ENCODE measurements at places on chromosomes 3 and 15. TPM values are rescaled to one million over a fixed set of nuclear protein-coding genes. Genes with fewer than 3 reads are reported as not detected.
A peak's percentile ranks its signal among the peaks of the same experiment; 100 is the strongest.

- DNase-seq = peak; percentile 37
Measured at GRCh38 chr3:13277860-13278531, 142.1 kb downstream of the NUP210 start.

GRCh38 chr3:135216659-135217058 is 421.6 kb downstream of the EPHB1 start:
- no peak for DNase-seq

GRCh38 chr3:88632226-88632625 is 475.2 kb upstream of the EPHA3 start:
- no peak for DNase-seq

DNA sequence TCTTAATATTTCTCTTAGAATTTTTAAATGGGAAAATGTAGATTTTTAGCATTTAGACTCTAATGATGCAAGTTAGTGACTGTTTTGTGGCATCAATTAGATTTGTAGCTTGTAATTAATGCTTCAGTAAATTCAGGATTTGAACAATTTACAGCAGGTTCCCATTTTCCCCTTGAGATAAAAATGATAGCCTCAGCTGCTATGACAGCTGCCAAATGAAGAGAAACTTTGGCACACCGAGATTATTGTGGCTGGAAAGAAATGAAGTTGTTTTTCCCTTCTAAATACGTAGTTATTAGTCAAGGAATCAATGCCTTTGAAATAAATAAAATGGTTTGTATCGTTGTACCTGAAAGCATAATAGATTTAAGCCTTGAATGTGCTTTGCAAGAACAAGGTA is 206.4 kb upstream of the P2RY1 start:
- no peak for DNase-seq

The EFHB gene
- polyA plus RNA-seq = 5.8 TPM

DNA sequence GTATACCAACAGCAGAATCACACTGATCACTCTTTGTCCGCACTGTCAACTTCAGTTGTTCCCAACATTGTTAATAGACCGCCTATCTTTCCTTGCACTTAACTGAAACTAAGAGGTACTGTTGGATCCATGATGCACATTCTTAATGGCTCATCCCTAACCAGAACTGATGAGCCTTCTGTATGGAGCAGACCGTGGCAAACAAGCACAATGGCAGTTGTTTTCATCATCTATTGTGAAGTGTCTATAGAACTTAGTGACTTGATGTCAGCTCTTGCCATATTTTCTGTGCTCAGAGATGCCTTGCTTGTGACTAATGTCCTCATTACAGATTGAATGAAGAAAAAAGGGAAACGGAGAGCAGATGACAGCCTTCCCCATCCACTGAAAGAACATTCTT is 347.4 kb downstream of the NLGN1 start:
- no peak for DNase-seq

DNA sequence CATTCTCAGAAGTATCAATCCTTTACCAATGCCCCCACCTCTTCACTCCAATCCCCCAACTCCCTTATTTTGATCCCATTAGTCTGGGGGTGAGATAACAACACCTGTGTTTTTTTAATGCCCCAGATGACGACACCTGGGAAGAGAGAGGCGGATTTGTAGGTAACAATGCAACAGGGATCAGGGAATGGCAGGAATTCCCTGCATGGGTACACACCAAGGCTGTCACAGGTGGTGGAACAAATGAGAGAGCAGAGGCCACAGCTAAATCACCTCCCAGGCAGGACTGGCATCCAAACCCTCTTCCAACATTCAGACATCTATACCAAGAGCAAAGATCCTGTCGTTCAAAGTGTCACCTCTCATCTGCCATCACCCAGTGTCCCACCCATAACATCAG is 319.2 kb upstream of the TRIM42 start:
- peak; percentile 52 for DNase-seq

The SEMA3B gene
- polyA plus RNA-seq = 126 TPM

- DNase-seq = no peak
Measured at GRCh38 chr3:2680236-2680635, 429.9 kb downstream of the IL5RA start.

DNA sequence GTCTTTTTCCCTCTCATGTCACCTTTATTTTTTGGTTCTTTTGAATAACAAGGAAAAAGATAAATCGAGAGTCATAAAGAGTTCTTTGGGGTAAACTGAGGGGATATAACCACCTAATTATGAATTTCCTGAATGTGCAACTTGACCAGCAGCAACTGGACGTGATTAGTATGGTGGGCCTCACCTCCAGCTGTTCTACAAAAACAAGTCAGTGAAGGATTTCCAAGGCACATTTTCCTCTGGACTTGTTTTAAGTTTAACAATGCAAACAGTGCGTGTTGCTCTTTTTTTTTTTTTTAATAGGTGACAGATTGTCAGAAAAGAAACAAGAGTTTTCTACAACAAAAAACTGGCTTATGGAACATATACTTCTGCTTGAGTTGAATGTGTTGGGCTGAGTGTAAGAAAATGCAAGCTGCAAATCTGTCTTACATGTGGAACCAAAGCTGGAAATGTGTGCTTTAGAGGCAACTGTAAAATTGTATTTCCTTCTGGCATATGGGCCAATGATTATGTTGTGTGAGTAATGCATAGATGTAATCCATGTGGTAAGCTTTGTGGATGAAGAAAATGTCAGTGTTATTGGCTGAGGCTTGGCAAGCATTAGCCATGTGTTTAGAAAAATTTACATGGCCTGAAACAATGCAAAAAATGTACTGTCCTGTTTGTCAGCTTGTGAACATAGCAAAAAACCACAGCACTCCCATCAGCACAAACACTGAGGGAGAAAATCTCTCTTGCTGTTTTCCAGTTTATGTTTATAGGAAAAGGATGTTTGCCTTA is 44.5 kb upstream of the FNDC3B start:
- DNase-seq = no peak

DNA sequence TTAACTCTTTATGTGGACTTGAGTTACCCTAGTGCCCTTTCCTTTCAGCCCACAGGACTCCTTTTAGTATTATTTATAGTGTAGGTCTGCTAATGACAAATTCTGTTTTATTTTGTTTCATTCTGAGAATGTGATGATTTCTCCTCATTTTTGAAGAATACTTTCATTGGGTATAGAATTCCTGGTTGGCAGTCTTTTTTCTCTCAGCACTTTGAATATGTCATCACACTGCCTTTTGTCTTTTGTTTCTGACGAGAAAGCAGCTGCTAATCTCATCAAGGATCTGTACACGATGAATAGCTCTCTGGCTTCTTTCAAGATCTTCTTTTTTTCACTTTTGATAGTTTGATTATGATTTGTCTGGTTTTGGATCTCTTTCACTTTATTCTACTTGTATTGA is 37.8 kb downstream of the TICRR start:
- DNase-seq = no peak

The CYP1A2 gene
- 0.16 TPM for polyA plus RNA-seq

- DNase-seq = peak; percentile 42
Measured at GRCh38 chr3:175672119-175672689, 813.1 kb downstream of the NAALADL2 start.

- no peak for DNase-seq
Measured at GRCh38 chr3:118089563-118089962, 945.1 kb downstream of the IGSF11 start.

DNA sequence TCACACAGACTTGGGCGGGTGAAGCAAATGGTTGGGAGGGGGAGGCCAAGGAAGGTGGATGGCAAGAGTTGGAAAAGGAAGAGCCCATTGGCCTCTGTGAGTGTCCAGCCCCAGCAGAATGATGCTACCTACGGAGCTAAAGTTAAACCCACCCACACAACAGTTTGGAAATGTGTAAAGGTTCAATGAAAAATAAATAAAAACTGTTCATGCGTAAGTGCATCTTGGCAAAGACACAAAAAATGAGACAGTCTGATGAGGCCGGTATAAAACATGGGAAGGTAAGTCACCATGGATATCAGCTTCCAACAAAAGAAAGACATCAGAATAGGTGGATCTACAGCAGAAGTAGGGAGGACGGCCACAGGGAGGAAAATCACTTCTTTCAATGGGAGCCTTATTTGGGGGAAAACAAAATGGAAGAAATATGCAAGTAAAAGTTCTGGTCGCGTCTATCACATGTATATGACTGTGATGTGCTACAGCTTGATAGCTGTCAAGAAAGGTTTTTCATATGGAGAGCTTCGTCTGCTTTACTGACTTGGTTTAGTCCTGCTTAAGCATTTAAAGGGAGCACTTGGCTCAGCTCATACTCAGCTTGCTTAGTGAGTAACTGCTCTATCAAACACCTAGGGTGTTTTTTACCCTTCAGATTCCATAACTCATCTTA is 82.8 kb downstream of the TIGIT start:
- DNase-seq = no peak

DNA sequence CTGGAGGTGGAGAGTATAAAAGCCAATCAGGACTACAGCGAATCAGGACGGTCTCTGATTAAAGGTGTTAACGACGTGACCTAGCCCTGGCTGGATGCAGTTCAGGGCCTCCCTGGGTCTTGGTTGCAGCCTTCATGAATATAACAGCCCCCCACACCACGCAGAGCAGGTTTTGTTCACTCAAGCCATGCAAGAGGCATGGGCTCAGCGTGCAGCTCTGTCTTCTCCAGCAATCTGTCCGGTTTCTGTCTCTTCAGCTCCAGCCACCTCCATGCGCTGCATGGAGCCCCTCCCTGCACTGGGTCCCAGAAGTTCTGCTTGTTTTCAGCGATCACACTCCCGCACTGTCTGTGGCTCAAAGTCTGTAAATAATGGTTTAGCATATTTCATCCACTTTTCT is 57.1 kb upstream of the CHRNA7 start:
- DNase-seq = no peak

DNA sequence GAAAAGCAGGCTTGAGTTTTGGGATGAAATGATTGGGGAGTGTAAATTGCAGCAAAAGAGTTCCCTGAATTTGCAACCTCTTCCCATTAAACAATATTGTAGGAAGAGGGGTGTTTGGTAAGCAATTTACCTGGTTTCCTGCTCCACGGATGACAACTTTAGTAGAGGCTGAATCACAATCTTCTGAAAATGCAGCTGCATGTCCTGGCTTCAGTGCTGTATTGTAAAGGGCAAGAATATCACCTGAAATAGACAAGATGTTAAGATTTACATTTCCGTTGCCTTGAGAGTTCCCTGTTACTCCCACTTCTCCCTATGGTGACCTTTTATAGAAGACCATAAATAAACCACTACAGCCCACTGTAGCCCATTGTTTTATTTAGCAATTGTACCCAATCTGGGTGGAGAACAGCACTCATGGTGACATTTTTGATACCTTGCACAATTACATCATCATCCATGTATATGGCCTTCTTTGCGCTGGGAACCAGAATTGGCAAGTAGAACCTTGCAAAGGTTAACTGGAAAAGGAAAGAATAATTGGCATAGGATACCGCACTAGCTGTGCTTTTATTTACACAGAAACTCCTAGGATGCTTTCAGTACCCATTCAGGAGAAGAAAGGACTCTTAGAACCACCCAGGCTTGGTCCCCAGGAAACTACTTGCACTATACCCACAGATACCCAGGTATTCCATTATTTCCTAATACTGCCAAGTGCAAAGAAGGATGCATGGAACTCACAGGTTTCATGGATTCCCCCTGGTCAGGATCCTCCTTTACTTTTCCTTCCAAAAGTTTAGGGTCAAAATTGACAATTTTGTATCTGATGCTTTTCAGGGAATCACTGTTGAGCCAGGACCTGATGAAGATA is 9.6 kb downstream of the GLT8D1 start:
- DNase-seq = no peak

The ALPK3 gene
- 14.8 TPM for polyA plus RNA-seq

The ADCY5 gene
- polyA plus RNA-seq = 11.2 TPM

- DNase-seq = no peak
Measured at GRCh38 chr3:102238362-102238761, 196.5 kb upstream of the ZPLD1 start.

- no peak for DNase-seq
Measured at GRCh38 chr3:43838877-43839276, 148.1 kb downstream of the ABHD5 start.

GRCh38 chr3:100737334-100737733 is 28.0 kb downstream of the TFG start:
- no peak for DNase-seq

GRCh38 chr15:66850078-66850991 is 148.3 kb downstream of the SMAD6 start:
- DNase-seq = no peak

The LMCD1 gene
- polyA plus RNA-seq = 31.8 TPM

DNA sequence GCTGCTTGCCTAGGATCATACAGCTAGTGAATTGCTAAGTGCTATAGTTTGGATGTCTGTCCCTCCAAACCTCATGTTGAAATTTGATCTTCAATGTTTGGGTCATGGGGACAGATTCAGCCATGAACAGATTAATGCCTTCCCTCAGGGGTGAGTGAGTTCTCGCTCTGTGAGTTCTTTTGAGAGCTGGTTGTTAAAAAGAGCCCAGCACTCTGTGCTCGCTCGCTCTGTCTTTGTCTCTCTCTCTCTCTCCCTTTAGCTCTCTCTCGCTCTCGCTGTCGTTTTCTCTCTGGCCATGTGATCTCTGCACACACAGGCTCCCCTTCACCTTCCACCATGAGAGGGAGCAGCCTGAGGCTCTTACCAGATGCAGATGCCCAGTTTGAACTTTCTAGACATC is 14.9 kb downstream of the TRH start:
- DNase-seq = no peak

The HES1 gene
- polyA plus RNA-seq = 69.1 TPM

The SNX1 gene
- polyA plus RNA-seq = 103 TPM

DNA sequence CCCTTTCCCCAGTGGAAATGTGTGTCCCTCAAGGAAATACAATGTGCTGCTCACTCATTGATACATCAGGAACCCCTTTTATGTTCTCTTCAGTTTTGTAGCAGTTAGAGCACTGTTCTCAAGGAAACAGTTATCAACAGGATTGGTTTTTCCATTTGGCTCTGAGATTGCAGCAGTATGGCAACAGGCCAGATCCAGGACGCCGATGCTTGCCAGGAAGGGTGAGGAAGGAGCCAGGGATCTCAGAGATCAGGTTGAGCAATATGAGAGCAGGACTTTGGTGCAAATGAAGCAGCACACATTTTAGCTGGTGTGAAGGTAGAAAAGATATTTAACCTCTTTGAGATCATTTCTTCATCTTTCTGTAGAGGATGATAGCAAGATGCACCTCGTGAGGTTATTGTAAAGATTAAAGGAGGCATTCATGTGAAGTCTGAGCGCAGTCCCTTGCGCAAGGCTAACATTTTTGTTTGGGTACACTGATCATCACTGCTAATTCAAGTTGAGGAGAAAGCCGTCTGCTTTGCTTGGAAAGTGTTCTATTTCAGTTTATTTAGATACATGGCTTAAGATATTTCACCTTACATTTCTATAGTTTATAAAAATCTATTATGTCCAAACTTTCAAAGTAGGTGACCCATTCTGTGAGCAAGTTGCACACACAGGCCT is 68.5 kb downstream of the KCNH8 start:
- no peak for DNase-seq

DNA sequence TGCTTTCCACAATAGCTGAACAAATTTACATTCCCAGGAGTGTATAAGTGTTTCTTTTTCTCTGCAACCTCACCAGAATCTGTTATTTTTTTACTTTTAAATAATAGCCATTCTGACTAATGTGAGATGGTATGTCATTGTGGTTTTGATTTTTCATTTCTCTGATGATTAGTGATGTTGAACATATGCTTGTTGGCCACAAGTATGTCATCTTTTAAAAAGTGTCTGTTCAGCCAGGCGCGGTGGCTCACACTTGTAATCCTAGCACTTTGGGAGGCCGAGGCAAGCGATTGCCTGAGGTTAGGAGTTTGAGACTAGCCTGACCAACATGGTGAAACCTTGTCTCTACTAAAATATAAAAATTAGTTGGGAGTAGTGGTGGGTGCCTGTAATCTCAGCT is 619.3 kb downstream of the SI start:
- no peak for DNase-seq

The NAALADL2 gene
- polyA plus RNA-seq = 21.3 TPM

The TGFBR2 gene
- polyA plus RNA-seq = 89.7 TPM

- DNase-seq = peak; percentile 70
Measured at GRCh38 chr3:23991683-23992628, 46.9 kb downstream of the NR1D2 start.

The TTC21A gene
- 18.4 TPM for polyA plus RNA-seq
